HEK293T (cell line): ENCODE measurements at places on chromosomes 4 and X.

DNA sequence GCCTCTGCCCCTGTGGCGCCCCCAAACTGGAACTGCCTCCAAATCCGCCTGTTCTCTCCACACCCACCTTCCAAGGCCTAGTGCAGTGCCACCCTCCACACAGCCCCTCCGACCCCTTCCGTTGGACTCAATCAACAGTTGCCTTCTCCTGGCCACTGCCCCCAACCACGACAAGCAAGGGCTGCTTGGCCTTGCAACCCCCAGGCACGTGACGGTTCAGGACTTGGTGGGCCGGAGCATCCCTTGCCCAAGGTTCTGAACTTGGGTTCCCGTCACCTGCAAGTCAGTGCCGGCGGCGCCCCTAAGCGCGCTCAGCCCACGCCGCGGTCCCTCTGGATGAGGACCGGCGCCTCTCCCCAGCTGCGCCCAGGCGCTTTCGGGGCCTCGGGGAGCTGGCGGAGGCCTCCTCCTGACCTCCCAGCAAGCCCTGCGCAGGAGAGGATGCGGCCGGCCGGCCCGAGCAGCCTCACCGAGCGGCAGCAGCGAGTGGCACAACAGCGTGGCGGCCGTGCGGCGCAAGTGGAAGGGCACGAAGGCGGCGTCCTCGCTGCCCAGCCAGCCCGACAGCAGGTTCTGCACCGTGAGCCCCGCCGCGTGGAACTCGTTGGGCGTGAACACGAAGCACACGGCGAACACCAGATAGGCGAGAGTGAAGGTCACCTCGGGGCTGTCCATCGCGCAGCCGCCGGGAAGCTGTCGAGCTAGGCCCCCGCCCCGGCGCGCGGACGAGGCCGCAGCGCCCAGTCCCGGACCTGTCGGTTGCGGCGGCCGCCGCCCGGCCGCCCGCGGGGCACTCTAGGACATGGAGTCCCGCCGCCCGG is 750 bp downstream of the TMEM129 start:
- no peak for DNase-seq

GRCh38 chr4:173293663-173294062 is 40.5 kb downstream of the HMGB2 start:
- no peak for DNase-seq

DNA sequence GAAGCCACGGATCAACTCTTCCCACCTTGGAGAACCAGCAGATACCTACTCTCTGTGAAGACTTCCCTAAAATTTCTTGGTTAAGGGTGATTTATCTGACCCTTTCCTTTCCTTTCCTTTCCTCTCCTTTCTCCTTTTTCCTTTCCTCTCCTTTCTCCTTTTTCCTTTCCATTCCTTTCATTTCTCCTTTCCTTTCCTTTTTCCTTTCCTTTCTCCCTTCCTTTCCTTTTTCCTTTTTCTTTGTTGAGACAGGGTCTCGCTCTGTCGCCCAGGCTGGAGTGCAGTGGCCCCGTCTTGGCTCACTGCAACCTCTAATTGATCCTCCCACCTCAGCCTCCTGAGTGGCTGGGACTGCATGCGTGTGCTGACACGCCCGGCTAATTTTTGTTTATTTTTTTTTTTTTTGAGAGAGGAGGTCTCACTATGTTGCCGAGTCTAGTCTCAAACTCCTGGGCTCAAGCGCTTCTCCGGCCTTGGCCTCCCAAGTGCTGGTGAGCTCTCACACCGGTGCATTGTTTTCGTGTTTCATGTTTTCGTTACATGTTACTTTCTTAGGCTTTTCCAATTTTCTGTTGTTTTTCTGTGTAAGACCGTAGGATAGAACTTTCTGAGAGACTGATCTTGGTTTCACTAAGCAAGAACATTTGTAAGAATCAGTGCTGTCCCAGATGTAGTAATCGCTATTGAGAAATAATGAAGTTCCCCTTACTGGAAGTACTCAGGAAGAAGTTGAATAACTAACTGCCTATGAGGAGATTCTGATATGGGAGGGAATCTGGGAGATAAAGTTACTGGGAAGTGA is 2.0 kb downstream of the TMEM165 start:
- DNase-seq: no peak

DNA sequence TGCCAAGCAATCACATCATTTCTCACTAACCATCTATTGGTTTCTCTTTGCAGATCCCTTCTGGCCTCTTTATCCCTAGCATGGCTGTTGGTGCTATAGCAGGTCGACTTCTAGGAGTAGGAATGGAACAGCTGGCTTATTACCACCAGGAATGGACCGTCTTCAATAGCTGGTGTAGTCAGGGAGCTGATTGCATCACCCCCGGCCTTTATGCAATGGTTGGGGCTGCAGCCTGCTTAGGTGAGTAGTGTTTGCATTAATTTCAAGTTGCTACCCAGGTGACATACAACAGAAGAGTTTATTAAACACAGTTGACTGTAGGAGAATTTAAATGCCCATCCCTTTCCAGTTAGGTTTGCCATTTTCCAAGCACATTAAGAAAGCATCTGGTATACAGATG is 112.2 kb downstream of the AKAP4 start:
- DNase-seq: no peak
